ENCODE measurements at places on chromosomes 12 and 14.

DNA sequence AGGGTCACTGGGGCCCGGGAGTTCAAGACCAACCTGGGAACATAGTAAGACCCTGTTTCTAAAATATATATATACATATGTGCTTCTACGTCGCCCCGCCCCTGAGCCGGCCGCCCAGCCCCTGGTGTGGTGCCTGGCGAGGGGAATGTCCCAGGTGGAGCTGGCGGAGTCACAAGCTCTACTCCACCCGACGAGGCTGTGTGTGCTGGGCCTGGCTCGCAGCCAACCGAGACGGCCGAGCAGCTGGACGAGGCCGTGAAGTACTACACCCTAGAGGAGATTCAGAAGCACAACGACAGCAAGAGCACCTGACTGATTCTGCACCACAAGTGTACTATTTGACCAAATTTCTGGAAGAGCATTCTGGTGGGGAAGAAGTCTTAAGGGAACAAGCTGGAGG is 22.1 kb upstream of the ITPK1 start:
- DNase-seq: no peak

- no peak for DNase-seq
Measured at GRCh38 chr12:85714425-85714824, 121.8 kb downstream of the RASSF9 start.

DNA sequence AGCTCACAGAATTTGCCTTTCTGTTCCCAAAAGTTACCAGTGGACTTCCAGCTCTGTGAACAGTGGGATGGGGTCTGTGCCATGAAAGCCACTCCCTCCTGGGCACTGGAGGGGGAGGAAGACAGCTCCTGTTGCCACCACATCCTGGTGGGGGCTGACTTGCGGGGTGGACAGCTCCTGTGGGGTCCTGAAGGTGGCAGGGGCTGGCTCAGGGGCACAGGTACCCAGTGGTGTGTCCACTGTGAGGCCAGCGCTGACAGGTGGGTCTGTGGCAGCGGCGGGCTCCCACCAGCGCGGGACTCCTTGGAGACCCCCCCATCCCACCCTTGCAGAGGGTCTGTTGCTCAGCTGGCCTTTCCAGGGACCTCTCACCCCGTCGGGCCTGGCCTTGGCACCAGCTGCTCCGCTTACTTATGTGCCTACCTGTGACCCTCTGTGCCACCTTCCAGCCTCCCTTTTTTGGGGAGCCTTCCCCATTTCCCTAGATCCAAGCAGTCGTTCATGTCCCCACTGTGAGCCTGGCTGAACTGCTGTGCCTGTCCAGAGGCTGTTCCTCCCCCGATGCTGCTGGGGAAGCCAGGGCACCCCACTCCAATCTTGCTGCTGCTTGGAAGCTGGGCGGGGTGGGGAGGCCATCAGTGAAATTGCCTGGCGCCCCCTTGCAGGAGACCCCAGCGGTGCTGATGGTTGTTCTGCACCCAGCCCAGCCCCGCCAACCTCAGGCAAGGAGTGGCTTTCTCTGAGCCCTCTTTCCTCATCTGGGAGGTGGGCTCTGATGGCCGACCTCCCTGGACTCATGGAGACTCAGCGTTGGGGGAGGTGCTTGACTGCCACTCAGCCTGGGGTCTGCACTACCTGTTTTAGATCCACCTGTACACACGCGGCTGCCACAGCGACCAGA is 2.2 kb downstream of the TEDC1 start:
- no peak for DNase-seq

- DNase-seq: peak; percentile 66
Measured at GRCh38 chr12:121803861-121804416, at the start of gene SETD1B. TSS of gene SETD1B (plus strand) at chr12:121804009. CDS start at chr12:121804738, 729 bp downstream.

- no peak for DNase-seq
Measured at GRCh38 chr12:115223322-115223721, 539.3 kb upstream of the TBX3 start.

DNA sequence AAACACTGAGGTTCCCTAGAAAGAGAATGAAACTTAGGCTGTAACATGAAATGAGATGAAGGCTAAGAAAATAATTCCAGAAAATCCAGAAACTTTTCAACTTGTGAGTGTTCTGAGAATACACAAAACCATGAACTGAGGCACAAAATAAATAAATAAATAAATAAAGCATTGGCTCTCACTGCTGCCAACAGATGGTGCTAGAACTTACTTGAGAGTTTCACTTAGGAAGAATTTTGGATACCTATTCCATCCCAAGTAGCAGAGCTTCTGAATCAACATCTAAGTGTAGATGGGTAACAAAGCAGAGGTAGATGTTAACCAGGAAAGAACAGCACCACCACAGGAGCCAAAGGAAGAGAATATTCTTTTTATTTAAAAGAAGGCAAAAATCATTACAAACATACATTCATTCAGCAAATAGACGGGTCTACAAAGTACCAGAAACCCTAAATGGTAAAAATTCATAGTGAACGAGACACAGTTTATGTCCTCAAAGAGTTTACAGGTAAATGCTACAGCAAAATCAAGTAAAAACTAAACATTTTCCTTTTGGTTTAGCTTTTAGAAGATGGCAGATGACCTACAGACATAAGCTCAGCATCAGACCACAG is 16.7 kb downstream of the EPS8 start:
- no peak for DNase-seq

DNA sequence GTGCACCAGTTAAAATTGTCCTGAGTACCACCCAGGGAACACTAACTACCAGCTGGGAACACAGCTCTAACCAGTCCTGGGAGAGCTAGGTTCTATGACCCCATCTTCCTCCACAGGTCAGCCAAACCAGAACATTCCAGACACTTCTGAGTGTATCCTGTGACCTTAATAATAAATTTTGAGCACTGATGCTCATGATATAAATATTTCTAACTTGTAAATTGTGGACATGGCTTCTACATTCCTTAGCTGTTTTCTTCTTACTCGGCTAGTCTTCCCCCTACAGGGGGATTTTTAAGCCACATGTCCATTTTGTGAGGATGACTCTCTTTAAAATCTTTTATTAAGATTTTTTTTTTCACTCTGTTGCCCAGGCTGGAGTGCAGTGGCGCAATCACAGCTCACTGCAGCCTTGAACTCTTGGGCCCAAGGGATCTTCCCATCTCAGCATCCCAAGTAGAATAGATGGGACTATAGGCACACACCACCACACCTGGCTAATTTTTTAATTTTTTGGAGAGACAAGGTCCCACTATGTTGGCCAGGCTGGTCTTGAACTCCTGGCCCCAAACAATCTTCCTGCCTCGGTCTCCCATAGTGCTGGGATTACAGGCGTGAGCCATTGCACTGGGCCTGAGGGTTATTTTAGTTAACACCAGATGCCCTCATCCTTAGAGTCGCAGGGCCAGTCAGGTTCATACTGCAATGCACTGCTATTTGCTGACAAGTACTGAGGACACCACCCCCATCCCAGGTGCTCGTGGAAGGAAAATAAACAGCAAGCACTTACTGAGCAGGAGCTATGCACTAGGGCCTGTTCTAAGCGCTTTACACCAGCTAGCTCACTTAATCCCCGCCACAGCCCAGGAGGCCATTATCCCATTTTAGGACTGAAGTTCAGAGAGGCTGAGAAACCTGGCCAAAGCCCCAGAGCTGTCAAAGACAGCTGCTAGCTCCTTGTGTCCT is 142.6 kb upstream of the NCOR2 start:
- DNase-seq: no peak

GRCh38 chr14:58978343-58978742 is 210.1 kb upstream of the DAAM1 start:
- DNase-seq: no peak

DNA sequence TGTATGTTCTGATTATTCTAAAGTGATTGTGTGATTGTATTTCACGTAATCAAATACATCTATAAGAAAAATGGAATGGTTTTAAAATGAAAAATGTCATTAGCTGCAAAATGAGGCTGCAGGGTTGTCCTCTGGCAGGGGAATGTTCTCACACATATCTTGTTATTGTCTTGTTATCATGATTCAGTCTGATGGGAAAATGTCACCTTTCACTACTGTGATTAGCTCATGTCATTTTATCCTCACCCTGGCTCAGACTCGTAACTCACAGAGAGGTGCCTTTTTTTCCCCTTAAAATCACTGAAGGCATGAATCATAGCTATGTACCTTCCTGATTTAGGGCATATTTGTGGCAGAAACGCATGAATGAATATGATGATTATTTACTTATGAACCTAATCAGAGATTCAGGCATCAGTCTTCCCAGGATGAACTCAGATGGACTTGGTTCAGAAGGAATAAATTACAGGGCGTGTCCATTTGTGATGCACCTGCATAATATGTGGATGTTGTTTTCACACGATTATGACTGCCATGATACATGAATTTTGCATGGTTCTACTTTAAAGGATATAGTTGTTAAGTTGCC is 1339.2 kb downstream of the AACS start:
- DNase-seq: no peak

- no peak for DNase-seq
Measured at GRCh38 chr14:85487215-85487614, 42.7 kb upstream of the FLRT2 start.

DNA sequence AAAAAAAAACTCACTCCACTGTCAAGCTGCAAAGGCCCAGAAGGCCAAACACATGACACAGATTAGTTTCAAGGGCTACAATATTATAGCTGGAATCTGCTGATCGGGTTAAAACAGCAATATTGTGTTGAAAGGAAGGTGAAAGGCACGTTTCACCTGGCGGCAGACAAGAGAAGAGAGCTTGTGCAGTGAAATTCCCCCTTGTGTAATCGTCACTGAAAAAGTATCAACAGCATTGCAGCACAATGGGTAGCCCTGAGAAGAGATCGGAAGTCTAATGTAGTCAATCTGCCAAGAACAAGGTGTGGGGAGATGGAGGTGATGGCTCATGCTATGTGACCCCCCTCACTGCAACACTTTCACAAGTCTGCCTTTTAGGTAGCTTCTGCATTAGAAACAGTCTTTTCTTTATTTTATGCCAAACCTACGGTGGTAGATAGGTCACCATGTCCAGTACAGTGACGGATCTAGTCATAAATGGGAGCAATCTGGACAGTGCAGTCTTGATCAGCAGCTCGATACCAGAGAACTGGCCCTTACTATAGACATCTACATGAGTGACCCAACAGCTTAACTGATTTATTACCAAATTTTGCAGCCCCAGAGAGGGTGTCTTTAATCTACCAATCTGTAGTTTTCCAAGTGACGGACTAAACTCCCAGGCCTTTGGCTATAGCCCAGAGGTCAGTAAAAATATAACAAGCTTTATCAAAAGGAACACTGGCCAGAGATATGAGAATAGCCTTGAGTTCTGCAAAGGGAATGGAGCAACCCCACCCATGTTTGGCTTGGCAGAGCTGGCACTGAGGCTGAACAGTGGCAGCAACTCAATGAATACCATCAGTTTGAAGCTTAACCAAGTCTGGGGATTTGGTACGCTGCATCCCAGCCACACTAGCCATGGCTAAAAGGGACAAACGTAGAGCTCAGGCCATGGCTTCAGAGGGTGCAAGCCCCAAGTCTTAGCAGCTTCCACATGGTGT is 35.4 kb downstream of the SPTSSA start:
- DNase-seq: no peak

GRCh38 chr12:120066341-120066740 is 50.2 kb downstream of the RAB35 start:
- DNase-seq: no peak

GRCh38 chr12:47560415-47560814 is 145.4 kb downstream of the RPAP3 start:
- no peak for DNase-seq

GRCh38 chr12:74119811-74120362 is 417.7 kb upstream of the ATXN7L3B start:
- no peak for DNase-seq

- DNase-seq: no peak
Measured at GRCh38 chr12:25500651-25501050, 52.4 kb downstream of the LMNTD1 start.

- no peak for DNase-seq
Measured at GRCh38 chr14:69673578-69674305, 62.3 kb downstream of the SUSD6 start.

DNA sequence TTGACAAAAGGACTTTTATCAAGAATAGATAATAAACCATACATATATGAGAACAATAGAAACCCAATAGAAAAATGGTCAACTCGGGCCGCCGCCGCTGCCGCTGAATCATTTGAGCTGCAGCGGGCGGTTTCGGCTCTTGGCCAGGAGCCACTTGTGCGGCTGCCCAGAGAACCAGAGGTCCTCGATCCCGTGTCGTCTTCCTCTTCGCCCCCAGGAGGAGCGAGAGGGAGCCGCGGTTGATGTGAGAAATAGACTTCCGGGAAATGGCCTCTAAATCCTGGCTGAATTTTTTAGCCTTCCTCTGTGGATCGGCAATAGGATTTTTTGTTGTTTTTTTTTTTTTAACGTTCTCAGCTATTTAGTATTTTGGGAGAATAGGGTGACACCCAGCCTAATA is 44.8 kb downstream of the CPSF6 start:
- no peak for DNase-seq

DNA sequence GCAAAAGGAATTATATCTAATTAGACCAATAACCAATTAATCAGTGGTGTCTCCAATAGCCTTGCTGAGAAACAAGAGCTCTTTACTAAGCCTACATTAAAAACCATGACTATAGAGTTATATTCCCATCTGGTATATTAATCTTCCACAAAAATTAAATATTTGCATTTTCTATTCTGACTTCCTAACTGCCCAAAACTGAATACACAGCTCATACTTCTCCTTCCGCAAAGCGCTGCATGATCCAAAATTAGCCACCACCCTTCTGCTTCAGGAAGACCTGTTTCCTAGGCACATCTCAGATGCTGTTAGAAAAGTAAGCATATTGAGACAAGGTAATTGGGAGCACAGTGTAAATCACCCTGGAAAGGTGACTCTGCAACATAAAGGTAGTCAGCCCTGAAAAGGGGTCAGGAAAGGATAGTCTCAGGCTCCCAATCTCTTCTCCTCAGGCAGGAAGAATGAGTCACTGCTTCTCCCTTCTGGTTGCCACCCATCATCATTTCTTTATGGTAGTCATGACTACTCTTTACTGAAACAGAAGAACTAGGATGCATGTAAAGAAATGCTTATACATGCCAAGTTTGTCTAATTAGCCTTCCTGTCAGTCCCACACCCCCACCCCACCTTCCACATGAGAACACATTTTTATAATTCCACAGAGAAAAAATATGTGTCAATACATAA is 54.3 kb downstream of the PLCZ1 start:
- no peak for DNase-seq

DNA sequence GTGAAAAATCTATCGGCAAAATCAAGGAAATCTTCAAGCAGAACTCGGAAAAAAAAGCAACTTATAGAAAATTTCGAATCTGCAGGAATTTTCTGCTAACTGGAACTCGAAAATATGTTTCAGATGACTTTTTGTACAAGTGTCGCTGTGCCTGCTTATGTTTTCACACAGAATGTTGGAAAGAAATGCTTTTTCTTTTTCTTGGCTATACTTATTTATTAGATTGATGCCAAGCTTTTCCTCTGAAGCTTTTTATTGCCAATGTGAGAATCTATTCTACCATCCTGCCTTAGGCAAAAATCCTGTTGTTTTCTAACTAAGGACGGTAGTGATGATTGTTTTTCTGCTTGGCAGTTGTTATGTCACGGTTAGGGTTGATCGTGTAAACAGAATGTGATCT is 65.8 kb downstream of the TRHDE start:
- DNase-seq: no peak

- DNase-seq: no peak
Measured at GRCh38 chr14:23951590-23952201, 1.9 kb upstream of the DHRS4 start.

GRCh38 chr12:98002887-98003493 is 512.4 kb upstream of the TMPO start:
- DNase-seq: no peak
